ENCODE measurements at places on chromosomes 6 and 20.

GRCh38 chr6:12174878-12175277 lies 115.3 kb upstream of the EDN1 start:
- DNase-seq: no peak

GRCh38 chr6:64712606-64713005 lies 994.4 kb downstream of the EYS start:
- no peak for DNase-seq

DNA sequence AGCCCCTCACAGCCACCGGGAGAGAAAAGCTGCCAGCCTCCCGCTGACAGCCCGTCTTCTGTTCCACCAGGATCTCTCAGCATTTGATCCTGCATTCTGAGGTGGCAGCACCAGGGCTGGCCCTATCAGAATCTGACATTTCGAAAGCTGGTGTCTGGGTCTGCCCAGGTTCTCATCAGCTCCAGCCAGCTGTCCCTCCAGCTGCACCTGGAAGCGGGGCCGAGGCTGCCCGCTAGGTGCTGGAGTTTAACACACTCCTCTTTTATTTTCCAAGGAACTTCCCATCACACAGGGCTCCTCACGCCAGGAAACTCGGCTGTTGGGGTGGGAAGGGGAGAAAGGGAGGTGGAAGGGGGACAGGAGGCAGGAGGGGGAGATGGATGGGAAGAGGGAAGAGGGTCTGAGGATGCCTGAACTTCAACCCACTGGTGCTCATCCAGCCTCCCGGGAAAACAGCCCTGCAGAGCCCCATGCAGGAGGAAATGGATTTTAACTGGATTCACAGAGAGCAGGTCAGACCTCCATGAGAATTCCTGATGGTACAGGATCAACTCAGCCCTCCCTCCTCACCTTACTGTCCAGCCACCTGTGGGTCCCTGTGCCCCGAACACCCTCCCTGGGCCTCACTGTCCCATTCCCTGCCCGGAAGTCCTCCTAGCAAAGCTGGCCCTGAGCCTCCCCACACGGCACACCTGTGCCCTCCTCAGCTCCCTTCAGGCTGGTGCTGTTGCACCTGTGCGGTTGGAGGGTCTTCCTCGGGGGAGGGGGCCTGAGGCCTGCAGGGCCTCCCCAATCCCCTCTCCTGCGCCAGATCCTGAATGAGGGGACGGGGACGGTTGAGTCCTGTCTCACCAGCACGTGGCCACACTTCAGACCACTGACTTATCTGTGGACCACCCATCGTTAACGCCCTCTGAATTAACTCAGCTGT lies 3.9 kb upstream of the LSM14B start:
- DNase-seq: no peak

GRCh38 chr6:154010371-154010770 lies 28.7 kb upstream of the OPRM1 start:
- DNase-seq: no peak

DNA sequence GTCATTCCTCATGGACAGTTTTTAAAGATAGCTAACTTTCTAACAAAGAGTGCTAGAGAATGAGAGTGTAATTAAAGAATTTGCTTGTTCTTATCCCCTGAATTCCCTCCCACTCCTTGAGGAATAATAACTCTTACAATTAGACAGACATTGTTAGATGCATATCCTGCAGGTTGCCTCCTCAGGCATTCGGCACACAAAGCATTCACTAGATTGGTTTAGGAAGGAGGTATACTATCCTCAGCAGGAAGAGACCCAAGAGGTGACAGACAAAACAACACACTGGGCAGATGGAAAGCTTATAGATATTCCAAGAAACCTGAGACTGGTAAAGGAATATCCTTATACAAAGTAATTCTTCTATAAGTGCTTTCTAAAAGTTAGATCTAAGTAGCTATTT lies 109.1 kb upstream of the FAM184A start:
- no peak for DNase-seq

DNA sequence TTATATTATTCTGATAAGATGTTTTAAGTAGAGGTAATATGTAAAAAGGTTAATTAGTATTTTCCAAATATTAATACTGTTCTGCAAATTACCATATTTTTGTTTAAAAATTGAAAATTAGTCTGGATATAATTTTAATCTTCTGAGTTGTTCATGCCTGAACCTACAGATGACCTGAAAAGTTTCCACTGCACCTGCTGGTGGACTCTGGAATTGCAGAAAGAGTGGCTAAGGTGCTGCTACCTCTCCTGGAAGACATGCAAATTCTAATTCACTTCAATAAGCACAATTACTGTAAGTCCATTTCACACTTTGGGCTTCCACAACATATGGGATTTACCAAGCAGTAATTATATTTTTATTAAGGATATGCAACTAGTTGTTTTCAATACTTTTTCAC lies 77.7 kb upstream of the OLIG3 start:
- DNase-seq: peak; percentile 26

- no peak for DNase-seq
Measured at GRCh38 chr6:120202878-120203277, 853.3 kb upstream of the MAN1A1 start.

- no peak for DNase-seq
Measured at GRCh38 chr6:113585246-113585645, 271.9 kb upstream of the MARCKS start.

GRCh38 chr20:58993332-58994248 lies 12.5 kb downstream of the NELFCD start:
- DNase-seq: no peak

- DNase-seq: no peak
Measured at GRCh38 chr6:35972471-35973367, 51.7 kb downstream of the SLC26A8 start.

DNA sequence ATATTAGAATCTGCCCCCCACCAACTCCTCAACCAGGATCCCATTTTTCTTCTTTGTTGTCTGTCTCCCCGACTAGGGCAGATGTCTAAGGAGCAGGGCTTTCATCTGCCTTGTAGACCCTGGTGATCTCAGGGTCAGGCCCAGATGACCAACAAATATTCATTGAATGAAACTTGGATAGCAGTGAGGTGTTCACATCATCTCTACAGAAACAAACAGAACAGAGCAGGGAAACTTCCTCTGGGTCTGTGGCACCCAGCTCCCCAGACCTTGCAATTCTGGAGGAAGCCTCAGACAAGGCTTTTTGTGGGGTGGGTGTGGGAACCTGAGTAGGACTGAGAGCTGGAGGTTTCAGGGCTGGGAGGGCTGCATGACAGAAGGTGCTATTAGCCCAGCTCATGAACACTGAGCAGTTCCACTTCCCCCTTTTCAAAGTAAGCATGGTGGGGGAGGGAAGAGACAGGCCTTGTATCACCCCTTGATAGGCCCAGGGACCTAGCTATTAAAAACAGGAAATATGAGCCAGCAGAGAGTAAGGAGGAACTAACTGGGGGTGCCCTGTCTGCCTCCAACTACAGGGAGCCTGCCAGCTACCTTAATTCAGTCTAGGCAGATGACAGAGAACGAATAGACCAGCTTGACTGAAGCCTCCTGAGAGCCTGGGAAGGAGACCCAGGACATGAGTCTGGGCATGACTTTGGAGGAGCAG lies 37.3 kb upstream of the TOP1 start:
- peak; percentile 99 for DNase-seq

GRCh38 chr6:57026001-57026400 lies 20.5 kb upstream of the KIAA1586 start:
- DNase-seq: no peak

DNA sequence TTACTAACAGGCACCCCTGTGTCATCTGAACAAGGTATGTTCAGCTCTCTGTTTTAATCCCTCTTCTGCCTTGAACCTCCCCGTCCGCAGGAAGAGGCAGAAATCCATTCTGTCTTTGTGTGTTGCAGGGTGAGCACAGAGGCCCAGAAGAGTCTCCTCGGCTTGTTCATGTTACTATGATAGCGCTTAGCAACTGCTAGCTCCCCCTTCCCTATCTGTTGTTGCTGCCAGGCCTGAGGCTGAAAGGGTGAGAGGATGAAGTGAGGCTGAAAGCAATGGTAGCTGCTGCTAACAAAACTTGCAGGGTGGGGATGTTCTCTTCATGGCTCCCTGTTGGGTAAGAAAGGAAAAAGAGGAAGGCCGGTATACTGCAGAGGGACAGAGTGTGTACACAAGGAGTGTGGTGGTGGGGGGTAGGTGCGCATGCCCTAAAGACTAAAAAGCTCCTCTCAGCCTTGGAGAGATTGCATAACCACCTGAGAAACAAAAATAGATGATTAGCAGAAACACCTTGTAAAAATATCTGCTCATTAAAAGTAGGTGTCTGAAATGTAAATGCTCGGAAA lies 55.2 kb upstream of the CITED2 start:
- no peak for DNase-seq

DNA sequence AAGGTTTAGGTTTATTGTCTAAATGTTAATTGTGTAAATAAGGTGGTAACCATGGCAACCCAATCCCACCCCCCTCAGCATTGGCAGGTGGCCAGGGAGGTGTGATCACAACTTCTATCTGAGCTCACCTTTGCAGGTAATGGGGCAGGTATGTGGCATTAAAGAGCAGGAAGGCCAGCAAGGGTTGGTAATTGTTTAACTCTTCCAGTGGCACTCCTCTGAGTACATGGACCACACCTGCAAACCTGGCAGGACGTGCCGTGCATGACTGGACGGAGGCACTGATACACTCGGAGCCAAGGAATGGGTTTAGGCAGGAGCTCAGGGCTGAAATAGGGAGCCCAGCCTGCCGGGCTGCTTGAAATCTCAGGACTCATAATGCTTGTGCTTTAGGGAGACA lies 107.0 kb upstream of the BMP2 start:
- DNase-seq: no peak

GRCh38 chr6:135616655-135617054 lies 119.1 kb upstream of the AHI1 start:
- DNase-seq: no peak

DNA sequence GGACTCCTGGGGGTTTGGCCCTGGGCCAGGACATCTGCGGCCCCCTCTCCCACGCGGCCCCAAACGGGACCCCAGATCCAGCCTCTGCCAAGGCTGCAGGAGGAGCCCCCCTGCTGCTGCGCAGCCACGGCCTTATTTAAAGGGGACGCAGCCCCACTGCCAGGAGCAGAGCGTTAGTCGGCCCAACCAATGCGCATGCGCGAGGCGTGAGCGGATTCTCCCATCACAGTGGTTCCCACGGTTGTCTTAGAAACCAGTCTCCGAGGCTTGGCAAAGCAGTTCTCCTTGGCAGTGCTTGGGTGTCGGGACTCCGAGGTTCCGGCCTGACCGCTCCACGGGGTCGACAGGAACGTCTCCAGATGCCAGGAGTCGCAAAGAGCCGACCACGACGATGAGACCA lies 288.3 kb upstream of the ZNF337 start:
- DNase-seq: no peak

- no peak for DNase-seq
Measured at GRCh38 chr6:25166955-25167748, 112.0 kb upstream of the CARMIL1 start.

- no peak for DNase-seq
Measured at GRCh38 chr20:16385462-16385861, 187.8 kb downstream of the KIF16B start.

GRCh38 chr20:1034415-1034789 lies 32.3 kb upstream of the RSPO4 start:
- no peak for DNase-seq

- no peak for DNase-seq
Measured at GRCh38 chr6:45758787-45759471, 256.7 kb downstream of the CLIC5 start.

DNA sequence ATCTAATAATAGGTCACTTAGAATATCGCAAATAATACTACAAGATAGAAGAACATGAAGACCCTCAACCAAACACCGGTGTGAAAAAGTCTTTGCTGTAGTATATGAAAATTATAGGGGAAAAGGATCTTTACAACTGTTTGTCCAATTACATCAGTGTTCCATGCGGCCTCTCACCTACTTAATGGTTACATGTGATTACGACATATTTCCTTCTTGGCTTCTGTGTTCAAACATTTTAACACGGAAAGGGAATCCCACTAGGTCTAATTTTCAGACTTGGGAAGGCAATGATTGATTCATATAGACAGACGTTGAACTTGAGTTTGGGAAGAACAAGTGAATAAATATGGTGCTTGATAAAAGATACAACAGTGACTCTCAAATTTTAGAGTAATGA lies 273.4 kb downstream of the KIF16B start:
- DNase-seq: no peak

DNA sequence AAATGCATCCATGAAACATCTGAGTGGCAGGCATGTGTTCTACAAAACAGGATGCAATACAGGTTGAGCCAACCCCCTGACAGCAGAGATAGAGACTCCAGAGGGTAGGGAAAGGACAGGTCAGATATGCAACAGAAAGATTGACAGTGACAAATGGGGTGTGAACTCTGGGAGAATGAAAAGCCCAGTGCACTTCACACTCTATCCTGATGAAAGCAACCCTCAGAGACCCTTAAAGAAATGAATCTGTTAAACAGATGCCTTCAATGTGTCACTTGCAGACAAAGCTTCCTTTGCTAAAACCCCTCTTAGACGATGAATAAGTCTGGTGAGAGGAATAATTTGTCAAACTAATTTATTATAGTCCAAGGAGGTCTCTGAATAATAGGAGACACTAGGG lies 89.9 kb downstream of the RFPL4B start:
- DNase-seq: no peak

GRCh38 chr6:133804265-133804664 lies 84.6 kb upstream of the TCF21 start:
- no peak for DNase-seq

GRCh38 chr20:49482621-49483017 lies at the start of gene KCNB1:
Gene KCNB1 (minus strand): TSS chr20:49482668. CDS start chr20:49482480, 188 bp downstream.
- no peak for DNase-seq

DNA sequence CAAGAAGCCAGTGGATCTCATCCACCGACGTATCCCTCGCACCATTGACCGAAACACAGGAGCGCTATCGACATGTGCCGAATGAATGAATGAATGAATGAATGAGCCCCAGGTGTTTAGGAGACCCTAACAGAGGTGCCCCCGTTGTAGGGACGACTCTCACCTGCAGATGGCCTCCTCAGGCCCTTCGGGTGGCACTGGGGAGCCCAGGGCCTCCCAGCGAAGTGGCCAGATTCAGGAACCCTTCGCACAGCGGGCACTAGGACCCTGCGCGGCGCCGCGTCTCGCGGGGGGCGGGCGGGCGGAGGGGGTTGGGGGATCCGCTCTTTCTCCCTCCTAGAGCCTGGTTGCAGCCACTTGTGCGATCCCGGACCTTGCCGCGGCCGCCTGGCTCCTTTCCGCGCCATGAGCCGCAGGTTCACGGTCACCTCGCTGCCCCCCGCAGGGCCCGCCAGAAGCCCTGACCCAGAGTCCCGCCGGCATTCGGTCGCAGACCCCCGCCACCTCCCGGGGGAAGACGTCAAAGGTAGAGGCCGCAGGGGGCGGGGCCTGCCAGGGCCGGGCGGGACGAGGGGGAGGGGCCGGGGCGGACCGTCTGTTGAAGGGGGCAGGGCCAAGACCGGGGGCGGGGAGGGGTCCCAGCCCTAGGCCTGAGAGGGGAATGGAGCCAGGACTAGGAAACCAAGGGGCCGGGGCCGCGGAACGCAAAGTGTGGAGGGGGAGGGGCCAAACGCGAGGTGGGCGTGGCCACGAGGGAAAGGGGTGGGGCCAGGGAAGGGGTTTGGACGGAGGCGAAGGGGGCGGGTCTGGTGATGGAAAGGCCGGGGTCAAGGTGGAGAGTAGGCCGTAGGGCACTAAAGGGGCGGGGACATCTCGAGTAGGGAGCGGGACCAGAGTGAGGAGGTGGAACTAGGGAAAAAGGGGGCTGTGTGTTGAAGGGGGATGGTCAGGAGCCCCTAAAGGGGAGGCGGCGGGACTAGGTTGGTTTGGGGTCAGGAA lies 7.4 kb upstream of the SLC12A5 start:
- DNase-seq: no peak
